ENCODE measurements at places on chromosomes 2 and 18. TPM values are rescaled to one million over a fixed set of nuclear protein-coding genes. Genes with fewer than 3 reads are reported as not detected.

ACMSD gene
- not detected for total RNA-seq

CXCR4 gene
- total RNA-seq, result 0.65 TPM

TBR1 gene
- total RNA-seq, result 0.09 TPM

ITGB6 gene
- 1.0 TPM for total RNA-seq

SERPINB10 gene
- total RNA-seq, result not detected

LCT gene
- 0.03 TPM for total RNA-seq

ZNF396 gene
- 0.64 TPM for total RNA-seq

RAPH1 gene
- 6.8 TPM for total RNA-seq

SCN1A gene
- total RNA-seq, result not detected

ANKRD30B gene
- not detected for total RNA-seq

PSMD14 gene
- total RNA-seq, result 125 TPM

LIMS3 gene
- total RNA-seq, result not detected

PID1 gene
- total RNA-seq, result 3.3 TPM

AQP12A gene
- total RNA-seq, result not detected

C2orf80 gene
- not detected for total RNA-seq

NPPC gene
- total RNA-seq, result 0.40 TPM

CHRND gene
- total RNA-seq, result not detected

SERTAD2 gene
- 16.8 TPM for total RNA-seq

MMADHC gene
- total RNA-seq, result 87.8 TPM

CRYGD gene
- not detected for total RNA-seq

INPP5D gene
- 0.51 TPM for total RNA-seq

AMMECR1L gene
- total RNA-seq, result 14.3 TPM

PAX8 gene
- total RNA-seq, result 1.1 TPM

CDH2 gene
- total RNA-seq, result 46.9 TPM

MRPL53 gene
- total RNA-seq, result 152 TPM

ALPG gene
- 0.22 TPM for total RNA-seq

SPC25 gene
- total RNA-seq, result 9.7 TPM

DSEL gene
- 0.29 TPM for total RNA-seq

PLB1 gene
- total RNA-seq, result 2.6 TPM

CREG2 gene
- total RNA-seq, result 10.0 TPM

UPP2 gene
- total RNA-seq, result not detected

SCN2A gene
- total RNA-seq, result not detected

PPP1R1C gene
- total RNA-seq, result 3.3 TPM

CD8B gene
- not detected for total RNA-seq

IL1F10 gene
- not detected for total RNA-seq

ERBB4 gene
- total RNA-seq, result not detected

DQX1 gene
- total RNA-seq, result 0.06 TPM

FAM124B gene
- total RNA-seq, result 0.06 TPM

RGPD4 gene
- 0.08 TPM for total RNA-seq

ALLC gene
- not detected for total RNA-seq

DCDC2C gene
- total RNA-seq, result 0.54 TPM

MYO5B gene
- 11.8 TPM for total RNA-seq

PRKAG3 gene
- total RNA-seq, result not detected

AQP4 gene
- not detected for total RNA-seq

IL36B gene
- total RNA-seq, result not detected

TYMS gene
- 170 TPM for total RNA-seq

KCNIP3 gene
- 1.7 TPM for total RNA-seq

PLGLB1 gene
- total RNA-seq, result 1.5 TPM

COL5A2 gene
- total RNA-seq, result 73.8 TPM

IL36RN gene
- 0.59 TPM for total RNA-seq

HJURP gene
- total RNA-seq, result 89.5 TPM
